ENCODE measurements at places on chromosomes 12 and 14.

GRCh38 chr12:89228491-89228890 lies 123.8 kb downstream of the DUSP6 start:
- no peak for DNase-seq

DNA sequence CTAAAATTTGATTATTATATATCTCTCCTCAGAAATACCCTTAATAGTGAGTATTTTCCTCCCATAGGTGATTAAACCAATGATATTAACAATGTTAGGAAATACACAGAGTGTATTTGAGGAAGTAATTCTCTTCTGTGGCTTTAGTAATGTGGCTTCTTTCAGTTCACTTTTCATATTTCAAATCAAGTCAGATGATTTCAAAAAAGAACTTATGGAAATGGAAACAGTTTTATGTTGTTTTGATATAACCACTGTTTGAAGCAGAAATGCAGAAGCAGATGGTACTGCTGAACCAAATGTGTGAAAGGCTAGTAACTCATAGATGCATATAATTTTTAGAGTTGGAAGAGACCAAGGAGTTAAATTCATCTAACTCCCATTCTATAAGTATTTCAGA lies 1.9 kb upstream of the GPR33 start:
- DNase-seq = no peak

- no peak for DNase-seq
Measured at GRCh38 chr14:38409071-38409705, 153.3 kb upstream of the CLEC14A start.

GRCh38 chr12:125163148-125163547 lies 97.9 kb downstream of the AACS start:
- no peak for DNase-seq

DNA sequence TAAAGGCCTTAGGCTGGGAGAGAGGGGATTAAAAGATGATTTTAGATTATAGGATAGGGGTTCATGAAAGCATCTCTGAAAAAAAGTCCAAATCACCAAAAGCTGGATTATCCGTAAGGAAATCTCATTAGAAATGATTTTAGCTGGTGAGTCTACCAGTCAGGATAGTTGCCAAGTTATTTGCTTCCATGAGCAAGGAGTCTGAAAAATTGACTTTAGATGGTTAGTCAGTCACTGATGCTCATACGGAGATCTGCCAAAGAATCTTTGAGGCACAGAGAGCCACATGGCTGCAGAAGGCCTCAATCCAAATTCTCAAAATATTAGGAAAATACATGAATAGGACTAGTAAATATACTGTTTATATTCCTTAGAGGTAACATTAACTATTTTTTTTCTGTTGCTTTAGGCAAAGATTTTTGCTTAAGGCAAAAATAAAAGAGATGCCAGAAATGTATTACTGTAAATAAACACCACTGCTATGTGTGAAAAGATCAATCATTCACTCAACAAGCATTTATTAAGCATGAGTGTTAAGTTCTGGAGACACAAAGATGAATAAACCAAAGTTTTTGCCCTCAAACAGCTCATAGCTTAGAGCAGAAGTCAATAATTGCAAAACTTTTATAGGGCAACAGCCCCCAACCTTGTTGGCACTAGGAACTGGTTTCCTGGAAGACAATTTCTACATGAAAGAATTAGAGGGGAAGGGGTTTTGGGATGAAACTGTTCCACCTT lies 105.2 kb downstream of the BBS10 start:
- no peak for DNase-seq

- no peak for DNase-seq
Measured at GRCh38 chr12:117034701-117035151, 64.5 kb downstream of the TESC start.

- DNase-seq = no peak
Measured at GRCh38 chr14:84228702-84229101, 1301.2 kb upstream of the FLRT2 start.

GRCh38 chr12:78398750-78399149 lies 465.8 kb upstream of the SYT1 start:
- no peak for DNase-seq

DNA sequence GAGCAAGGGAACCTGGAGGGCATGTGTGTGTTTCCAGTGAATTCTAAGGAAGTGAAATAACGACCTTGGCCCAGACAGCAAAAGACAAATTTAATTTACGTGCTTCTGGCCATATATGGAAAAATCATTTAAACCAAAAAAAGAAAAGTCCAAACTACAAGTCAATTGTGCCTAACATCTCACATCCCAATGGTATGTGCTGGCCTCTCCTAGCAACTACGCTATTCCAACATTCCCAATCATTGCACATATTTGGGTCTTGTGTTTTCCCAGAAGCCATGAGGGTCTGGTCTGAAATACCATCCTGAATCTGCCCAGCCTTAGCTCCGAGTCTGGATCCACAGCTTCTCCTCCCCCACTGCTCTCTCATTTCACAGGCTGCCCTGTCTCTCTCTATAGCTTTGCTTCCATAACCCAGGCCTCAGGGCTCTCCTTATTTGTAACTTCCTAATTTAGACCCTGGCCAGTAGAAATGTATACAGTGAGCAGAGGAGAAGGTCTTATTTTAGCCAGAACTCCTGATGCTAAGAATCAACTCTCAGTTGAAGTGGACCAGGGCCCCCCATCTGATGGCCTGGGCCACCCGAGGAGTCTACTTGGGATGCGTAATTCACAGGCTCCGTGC lies 224.6 kb downstream of the ANO2 start:
- no peak for DNase-seq

DNA sequence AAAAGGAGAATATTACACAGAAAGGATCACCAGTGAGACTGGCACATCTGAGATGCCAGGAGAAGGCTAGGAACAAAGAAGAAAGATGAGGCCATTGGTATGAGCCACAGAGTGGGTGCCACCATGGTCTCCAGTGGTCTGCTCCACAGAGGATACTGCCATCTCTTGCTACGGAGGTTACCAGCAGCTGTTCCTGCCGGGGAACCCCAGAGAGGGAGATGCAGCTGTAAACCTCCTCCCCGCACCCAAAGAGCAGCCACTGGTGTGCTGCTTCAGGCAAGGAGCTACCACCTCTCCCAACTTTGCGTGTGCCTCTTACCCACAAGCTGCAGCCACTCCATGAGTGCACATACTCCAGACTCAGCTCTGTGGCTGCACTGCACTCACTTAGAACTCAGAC lies 201.5 kb upstream of the RTL1 start:
- DNase-seq = no peak

GRCh38 chr12:26530461-26530860 lies 302.5 kb downstream of the ITPR2 start:
- no peak for DNase-seq

- no peak for DNase-seq
Measured at GRCh38 chr12:27009881-27010301, 4.3 kb downstream of the TM7SF3 start.

GRCh38 chr12:90331262-90331661 lies 622.6 kb upstream of the ATP2B1 start:
- DNase-seq = no peak

DNA sequence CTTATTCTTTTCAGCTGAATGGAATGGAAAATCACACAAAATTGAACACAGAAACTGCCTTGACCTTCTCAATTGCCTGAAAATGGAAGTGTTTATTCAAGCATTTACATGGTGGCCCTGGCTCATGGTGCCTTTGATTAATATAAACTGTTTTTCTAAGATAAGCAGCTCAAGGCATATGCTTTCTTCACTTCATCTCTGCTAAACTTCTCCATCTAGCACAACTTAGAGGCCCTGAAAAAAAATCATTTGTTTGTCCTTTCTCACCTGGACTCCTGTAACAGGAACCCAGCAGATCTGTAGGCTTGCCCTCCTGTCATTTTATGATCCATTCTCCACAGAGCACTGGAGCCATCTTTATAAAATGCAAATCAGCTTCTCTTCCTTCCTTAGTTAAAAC lies 117.5 kb upstream of the KRR1 start:
- DNase-seq = no peak

DNA sequence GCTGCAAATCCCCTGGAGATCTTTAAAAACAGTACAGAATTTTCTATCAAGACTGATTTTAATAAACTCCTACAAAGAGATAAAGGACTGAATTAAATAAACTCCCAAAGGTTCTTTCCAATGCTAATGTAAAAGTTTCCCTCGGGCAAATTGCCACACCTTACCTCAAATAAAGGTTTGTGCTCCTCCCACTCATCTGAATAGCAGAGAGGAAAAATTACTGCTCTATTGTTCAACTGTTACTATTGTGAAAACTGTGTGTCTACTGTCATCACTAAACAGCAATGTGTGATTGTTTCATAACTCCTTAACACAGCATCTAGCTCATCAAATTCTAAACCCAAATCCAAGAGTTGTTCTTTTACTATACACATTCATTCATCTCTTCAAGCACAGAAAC lies 3.2 kb downstream of the SPTLC2 start:
- no peak for DNase-seq

GRCh38 chr12:29768372-29768771 lies 15.4 kb downstream of the TMTC1 start:
- DNase-seq = no peak

DNA sequence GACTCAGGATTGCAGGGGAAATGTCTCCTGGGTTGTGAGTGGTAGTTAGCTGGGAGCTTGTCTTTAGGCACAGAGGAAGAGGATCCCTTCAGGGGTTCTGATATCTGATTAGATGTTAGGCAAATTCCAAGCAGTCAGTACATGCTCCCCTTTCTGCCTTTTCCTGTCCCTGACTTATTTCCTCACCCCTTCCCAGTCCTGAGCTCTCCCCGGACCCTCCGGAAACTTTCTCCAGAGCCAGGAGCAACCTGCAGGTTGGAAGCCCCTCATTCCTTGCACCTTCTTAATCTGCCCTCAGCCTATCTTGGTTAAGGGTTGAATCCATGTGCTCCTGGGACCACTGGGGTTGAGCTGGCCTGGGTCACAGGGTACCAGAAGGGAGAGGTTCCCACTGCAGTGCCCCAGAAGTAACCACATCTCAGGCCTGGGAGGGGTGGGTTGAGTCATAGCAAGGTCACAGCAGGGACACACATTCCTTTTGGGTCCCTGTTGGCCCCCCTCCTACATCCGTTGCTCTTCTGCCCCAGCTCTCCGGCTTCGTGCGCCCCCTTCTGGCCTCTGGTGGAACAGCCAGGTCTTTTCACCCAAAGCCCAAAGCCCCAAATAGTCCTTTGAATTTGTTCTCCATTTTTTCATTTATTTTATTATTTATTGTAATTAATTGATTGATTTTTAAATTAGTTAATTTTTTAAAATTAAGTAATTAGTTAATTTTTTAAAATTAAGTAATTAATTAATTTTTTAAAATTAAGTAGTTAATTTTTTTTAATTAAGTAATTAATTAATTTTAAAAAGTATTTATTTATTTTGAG lies 1.8 kb downstream of the IGFBP6 start:
- DNase-seq = no peak

- no peak for DNase-seq
Measured at GRCh38 chr12:5260591-5261086, 171.3 kb upstream of the NTF3 start.

DNA sequence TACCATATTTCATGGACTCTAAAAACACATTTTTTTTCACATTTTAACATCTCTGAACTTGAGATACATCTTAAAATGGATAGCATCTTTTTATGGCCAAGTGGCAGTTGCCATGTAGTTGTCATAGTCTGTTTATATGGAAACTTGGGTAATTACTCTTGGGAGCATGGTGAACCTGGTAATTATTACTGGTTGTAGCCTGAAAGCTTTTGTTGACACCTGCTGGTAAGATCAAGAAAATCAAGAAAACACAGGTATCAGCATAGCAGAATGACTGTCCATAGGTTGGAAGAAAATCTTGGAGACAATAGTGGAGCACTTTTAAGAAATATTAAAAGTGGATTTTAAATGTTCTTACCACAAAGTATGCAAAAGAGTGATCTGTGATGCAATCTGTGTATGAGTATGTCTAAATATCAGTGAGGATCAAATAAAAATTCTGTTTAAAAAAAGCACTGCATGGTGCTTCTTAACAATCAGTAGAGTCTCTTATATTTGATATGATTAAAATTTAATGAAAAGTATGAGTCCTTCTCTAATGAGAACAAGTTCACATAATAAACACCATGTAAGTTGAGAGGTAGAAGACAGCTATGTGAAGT lies 44.2 kb downstream of the TTC8 start:
- DNase-seq = no peak

DNA sequence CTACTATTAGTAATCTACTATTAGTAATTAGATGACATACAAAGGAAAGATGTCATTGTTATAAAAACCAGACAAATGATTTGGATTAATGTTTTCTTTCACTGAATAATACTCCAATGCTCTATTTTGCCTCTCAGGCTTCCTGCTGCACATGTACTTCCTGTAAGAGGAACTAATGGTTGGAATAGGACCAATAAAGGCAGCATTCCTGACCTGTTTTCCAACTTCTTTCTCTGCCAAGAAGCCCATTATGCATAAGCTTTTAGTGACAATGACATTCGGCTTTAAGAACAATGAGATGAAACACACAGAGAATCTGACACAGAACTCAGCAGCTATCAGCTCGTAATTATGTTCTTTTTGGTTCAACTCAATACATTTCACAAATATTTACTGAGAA lies 5.2 kb upstream of the C12orf56 start:
- no peak for DNase-seq

- no peak for DNase-seq
Measured at GRCh38 chr12:55733021-55733555, 4.3 kb upstream of the CD63 start.

GRCh38 chr14:96090441-96091148 lies 51.4 kb downstream of the C14orf132 start:
- DNase-seq = no peak

DNA sequence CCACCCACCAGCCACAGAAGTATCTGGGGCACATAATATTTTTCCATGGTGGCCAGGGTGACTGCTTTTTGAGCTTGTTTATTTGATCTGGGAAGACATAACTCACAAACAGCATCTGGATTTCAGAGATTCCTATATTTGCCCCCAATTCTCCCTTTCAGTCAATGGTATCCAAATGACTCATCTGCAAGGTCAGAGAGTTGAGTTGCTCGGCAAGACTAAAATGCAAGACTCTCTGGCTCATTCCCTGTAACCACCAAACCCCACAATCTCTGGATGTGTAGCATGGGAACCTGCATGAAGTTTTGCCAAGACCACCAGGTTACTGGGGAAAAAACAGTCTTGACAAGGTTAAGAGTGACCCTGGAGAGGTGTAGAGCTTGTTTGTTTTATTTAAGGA lies 174.9 kb upstream of the FAR2 start:
- no peak for DNase-seq

- no peak for DNase-seq
Measured at GRCh38 chr12:116196752-116197718, 80.5 kb downstream of the MED13L start.

DNA sequence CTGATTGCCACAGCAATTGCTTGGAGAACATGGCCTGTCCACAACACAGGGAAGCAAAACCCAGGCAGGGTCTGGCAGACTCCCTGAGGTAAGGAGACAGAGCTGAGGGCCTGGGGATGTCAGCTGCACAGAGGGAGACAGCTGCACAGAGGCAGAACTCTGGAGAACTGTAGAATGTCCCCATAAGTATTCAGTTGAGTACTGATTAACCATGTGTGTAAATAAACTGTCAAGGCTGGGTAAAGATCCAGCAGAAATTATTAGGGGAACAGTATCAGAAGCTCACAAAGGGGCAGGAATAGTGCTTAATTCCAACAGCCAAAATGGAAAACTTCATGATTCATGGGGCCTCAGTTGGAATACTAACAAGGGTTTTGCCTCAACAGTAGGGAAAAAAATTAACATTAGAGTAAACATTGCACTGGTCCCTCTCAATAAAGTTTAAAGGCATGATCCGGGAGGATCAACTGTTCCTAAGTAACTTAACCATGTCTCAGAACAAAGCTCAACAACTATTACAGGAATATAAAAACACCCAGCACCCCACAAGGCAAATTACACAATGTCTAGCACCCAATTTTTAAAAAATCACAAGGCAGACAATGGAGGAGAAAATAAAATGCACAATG lies 201.3 kb upstream of the RASSF8 start:
- DNase-seq = no peak

Data from cortex of kidney (tissue), 1 donor.